ENCODE measurements at places on chromosomes 1 and 21. TPM values are rescaled to one million over a fixed set of nuclear protein-coding genes. Genes with fewer than 3 reads are reported as not detected.

DNA sequence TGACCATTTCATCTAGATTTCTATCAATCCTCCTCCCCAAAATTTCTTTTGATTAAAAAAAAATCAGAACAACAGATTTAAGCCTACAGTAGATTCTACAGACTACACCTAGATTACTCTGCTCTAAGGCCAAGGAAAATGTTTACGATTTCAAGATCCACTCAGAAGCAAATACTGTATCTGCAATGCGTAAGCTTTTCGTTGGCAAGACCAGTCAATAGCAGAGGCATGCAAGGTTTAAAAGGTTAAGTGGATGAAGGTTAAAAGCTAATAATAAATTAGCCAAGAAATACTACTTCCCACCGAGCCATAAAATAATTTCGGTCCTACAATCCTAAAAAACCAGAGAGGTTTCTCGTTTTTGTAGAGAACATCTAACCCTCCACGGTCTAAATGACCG is 1.3 kb downstream of the CLSTN1 start:
- peak; percentile 83 for DNase-seq

DNA sequence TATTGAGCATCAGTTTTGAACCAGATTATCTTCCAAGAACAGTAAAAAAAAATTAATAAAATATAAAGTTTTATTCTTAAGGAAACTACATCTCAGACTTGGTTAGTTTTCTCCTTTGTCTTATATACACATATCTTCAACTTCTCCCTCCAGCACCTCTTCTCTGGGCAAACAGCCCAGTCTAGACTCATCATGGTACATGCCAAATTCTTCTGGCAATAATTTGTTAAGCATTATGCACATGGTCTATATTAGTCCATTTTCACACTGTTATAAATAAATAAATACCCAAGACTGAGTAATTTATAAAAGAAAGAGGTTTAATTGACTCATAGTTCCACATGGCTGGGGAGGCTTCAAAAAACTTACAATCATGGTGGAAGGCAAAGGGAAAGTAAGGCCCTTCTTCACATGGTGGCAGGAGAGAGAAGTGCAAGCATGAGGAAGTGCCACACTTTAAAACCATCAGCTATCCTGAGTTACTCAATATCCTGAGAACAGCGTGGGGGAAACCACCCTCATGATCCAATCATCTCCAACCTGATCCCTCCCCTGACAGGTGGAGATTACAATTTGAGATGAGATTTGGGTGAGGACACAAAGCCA is 108.7 kb upstream of the RNPC3 start:
- DNase-seq: no peak

GRCh38 chr1:63064135-63064534 is 258.2 kb upstream of the FOXD3 start:
- DNase-seq: no peak

DNA sequence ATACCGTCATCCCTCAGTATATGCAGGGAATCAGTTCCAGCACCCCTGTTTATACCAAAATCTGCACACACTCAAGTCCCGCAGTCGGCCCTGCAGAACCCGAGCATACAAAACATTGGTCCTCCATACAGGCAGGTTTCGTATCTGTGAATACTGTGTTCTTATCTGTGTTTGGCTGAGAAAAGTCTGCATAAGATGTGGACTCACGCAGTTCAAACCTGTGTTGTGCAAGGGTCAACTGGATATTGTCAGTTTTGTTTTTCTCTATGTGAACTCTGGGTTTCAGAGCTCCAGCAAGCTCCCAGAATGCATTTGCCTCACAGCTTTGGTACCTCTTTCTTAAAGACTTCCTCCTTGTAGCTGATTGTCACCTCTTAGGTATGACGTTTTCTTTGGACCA is 100.6 kb downstream of the NR5A2 start:
- no peak for DNase-seq

GRCh38 chr1:42380586-42381279 is at the start of gene RIMKLA:
RIMKLA (plus strand) TSS chr1:42380792; CDS start chr1:42380935, 143 bp downstream.
- DNase-seq: peak; percentile 95

GRCh38 chr21:29372063-29372802 is 73.5 kb downstream of the BACH1 start:
- DNase-seq: peak; percentile 67

DNA sequence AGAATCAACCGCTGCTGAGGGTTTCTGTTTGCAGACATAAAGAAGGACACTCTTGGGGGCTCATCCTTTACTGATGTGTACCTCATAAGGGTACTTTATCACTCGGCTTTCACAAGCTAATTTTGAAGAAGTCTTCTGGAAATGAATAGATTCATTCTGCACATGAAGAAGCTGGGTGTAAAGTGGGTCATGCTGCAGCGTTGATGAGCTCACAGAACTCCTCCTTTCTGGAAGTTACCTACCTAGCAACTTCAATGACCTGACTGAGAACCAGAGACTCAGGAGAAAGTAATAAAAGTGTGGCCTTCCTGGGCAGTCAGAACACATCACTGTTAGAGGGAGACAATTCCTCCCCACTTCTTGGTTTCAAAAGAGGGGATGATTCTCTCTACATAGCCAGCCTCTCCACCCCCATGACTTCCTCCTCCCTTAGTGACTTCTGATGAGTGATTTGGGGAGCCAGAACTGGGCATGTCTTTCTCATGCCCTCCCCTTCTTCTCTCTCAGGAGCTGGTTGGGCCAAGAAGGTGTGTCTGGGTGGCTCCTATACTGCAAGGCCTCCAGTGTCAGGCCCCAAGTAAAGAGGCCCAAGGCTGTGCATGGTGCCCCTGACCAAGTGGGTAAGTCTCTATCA is 27.0 kb downstream of the PCNX2 start:
- no peak for DNase-seq

DNA sequence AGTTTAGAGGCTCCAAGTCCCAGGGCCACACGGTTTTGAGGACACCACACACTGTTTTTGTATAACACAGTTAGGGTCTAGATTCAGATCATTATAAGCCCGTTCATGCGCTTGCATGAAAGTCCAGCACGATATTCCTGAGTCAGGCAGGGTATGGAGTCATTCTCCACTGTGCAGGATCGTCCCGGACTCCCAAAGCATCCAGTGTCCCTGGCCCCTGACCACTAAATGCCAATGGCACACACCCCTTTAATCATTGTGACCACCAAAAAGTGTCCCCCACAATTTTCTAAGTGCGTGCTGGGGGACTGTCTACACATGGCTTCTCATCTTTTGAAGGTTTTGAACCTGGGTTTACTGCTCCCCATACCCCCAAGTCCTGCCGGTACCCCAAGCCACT is 27.1 kb upstream of the PTPRF start:
- no peak for DNase-seq

DNA sequence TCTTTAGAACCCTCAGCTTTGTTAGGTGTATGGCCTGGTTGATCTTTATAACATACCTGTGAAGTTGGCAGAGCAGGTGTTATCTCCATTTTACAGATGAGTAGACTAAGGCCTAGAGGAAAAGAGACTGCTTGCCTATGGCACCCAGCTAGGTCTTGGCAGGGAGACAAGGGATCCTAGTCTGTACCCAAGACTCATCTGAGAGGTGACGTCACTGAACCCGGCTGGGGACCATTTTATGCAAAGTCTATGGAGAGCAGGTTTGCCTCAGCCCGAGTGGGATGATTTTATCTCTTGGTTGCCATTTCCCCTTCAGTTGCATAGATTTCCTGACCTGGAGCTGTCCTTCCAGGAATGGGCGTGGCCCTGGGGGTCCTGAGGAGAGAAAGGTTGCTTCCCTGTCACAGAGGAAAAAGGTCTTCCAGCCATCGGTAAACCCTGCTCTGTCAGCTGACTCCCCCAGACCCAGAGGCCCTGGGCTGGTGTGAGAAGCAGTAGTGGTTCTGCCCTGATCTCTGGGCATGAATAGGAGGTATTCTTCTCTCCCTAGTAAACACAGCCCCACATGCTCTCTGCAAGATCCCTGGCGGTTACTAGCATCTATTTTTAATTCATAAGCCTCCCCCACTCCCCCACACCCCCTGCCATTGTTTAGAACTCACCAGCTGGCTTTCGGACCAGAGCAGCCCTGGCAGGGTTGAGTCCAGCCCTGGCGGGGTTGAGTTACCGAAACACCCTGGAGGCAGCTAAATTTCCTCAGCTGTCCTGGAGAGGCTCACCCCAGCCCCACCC is 19.6 kb downstream of the TMCC2 start:
- DNase-seq: peak; percentile 30

- no peak for DNase-seq
Observed at GRCh38 chr1:14443164-14443787, 155.2 kb upstream of the KAZN start.

GRCh38 chr21:37845535-37845934 is 70.7 kb downstream of the KCNJ6 start:
- DNase-seq: no peak

DNA sequence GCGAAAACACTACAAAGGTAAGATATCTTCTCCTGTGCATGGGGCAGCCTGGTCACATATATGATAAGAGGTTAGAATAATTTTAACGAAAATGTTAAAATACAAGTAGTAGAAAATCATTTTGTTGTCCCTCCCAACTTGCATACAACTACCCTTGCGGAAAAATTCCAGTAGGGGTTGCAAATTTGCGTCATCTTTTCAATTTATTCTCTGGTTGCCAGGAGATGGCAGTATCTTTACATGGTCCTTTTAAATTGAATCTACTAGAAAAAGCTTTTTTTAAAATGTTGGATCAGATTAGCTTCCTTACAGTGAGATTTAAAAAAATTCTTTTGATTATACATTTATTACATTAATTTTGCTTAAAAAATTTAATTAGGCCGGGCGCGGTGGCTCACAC is 10.9 kb downstream of the S100PBP start:
- peak; percentile 11 for DNase-seq

GRCh38 chr1:169048043-169048442 is 58.4 kb upstream of the ATP1B1 start:
- DNase-seq: no peak

Gene PDE9A
- not detected for total RNA-seq

Gene AMY2A
- total RNA-seq: not detected
